A549 treated with Hydrocortisone at 1 μM for 4 hours (cell line): ENCODE measurements at places on chromosomes 5 and 9. TPM values are rescaled to one million over a fixed set of nuclear protein-coding genes. Genes with fewer than 3 reads are reported as not detected.

GNA14 gene
- 0.03 to 0.14 TPM in 2 of 5 replicates, not detected in the others for total RNA-seq

CSF2 gene
- total RNA-seq: 0.14 to 0.38 TPM (median 0.21 TPM) in 4 of 5 replicates, not detected in the other

CD72 gene
- total RNA-seq: 0.11 to 0.20 TPM (median 0.15 TPM) in 4 of 5 replicates, not detected in the other

ADAMTS13 gene
- 0.51 to 0.73 TPM (median 0.56 TPM) in 5 replicates for total RNA-seq

C9 gene
- not detected in 5 replicates for total RNA-seq

SLC6A19 gene
- total RNA-seq: 0.33 to 0.40 TPM (median 0.37 TPM) in 5 replicates

TAF11L5 gene
- not detected in 5 replicates for total RNA-seq

SLC25A2 gene
- total RNA-seq: not detected in 5 replicates

SOHLH1 gene
- total RNA-seq: 0.09 to 0.12 TPM in 2 of 5 replicates, not detected in the others

FAXDC2 gene
- 0.25 to 0.55 TPM (median 0.43 TPM) in 5 replicates for total RNA-seq

BTNL8 gene
- total RNA-seq: not detected in 5 replicates

C5orf22 gene
- total RNA-seq: 10.8 to 16.8 TPM (median 12.9 TPM) in 5 replicates

PAXX gene
- 46.7 to 85.5 TPM (median 74.2 TPM) in 5 replicates for total RNA-seq

RPS14 gene
- 2,659 to 3,124 TPM (median 2,999 TPM) in 5 replicates for total RNA-seq

MARCOL gene
- not detected in 5 replicates for total RNA-seq

HAPLN1 gene
- total RNA-seq: not detected in 5 replicates

PDE6A gene
- total RNA-seq: 0.22 to 0.32 TPM (median 0.25 TPM) in 5 replicates
